ENCODE measurements at places on chromosomes 6 and 20.

DNA sequence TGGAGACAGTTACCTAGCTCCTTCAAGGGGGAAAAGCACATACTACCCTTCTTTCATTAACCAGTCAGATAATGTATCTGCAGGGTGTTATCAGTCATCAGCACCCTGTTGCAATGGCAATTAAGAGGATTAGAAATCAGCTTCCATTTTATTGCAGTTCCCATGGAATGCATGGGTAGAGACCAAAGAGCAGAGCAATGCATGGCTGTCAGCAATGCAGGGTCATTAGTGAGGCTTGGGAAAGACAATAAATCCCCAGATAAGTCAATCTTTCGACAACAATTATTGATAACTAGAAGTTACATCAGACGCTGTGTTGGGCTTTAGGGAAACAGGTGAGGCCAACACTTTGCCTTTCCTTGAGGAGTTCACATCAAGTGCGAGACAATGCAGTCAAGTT is 150.9 kb downstream of the MAFB start:
- no peak for DNase-seq

GRCh38 chr6:139982652-139983295 is 608.3 kb upstream of the CITED2 start:
- DNase-seq, result no peak

- DNase-seq, result no peak
These were observed at the start of gene HLA-DPA1 for GRCh38 chr6:33073431-33073871. TSS of gene HLA-DPA1 (minus strand) at chr6:33073649.

DNA sequence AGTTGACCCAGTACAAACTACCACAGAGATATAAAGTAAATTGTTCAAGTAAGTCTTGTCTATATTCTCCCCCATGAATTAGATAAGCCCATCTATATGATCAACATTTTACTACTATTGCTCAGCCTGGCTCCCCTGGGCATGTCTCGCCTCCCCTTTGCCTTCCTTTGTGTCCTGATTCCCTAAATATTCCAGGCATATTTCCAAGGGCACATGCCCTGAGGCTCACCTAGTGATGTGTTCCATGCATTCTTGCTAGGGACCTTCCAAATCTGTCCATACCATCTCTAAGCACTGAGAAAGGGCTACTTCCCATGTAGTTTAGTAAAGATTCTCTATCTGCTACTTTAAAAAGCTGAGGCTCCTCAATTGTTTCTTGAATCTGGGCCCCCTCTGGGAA is 309.5 kb upstream of the PRND start:
- DNase-seq, result no peak

- DNase-seq, result no peak
These were observed 891.3 kb downstream of the EYS start for GRCh38 chr6:64815718-64816117.

DNA sequence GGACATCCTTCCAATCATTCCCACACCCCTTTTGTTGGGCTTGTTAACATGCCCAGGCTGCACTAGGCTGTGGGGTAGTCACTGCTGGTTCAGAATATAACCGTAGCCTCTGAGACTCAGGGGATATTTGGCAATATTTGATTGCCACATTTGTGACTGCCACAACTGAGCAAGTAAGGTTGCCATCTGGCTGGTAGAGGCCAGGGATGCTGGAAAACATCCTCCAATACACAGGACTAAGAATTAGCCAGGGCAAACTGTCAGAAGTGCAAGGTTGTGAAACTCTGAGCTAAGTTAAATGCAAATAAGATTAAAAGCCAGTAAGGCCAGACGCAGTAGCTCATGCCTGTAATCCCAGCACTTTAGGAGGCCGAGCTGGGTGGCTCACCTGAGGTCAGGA is 112.0 kb downstream of the ZMYND8 start:
- no peak for DNase-seq

DNA sequence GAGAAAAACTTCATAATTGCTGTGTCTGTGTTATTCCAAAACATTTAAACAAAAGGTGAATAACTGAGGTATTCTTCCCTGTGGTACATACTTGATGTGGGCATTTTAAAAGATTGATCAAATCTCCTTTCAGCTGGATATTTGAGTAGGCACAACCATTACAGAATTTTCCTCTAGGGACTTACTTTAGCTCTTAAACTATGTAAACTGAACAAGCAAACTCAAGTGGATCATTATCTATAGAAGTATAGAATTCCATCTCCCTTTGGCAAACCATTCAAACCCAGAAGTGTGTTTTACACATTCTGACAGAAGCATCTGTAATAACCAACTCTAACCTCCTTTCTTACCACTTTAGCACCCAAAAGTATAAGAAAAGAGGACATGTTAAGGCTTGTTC is 241.4 kb downstream of the ESR1 start:
- no peak for DNase-seq

Measured in activated CD4-positive, CD25-positive, alpha-beta regulatory T cell treated with anti-CD3 and anti-CD28 coated beads, Interleukin-2, amount 50 U/mL, for 72 hours (primary cell).